Astrocyte of the spinal cord (primary cell): ENCODE measurements at places on chromosomes 7 and 10.
A peak's percentile ranks its signal among the peaks of the same experiment; 100 is the strongest.

- DNase-seq: peak; percentile 29
Observed at GRCh38 chr10:74419958-74420375, 268.9 kb downstream of the ADK start.

DNA sequence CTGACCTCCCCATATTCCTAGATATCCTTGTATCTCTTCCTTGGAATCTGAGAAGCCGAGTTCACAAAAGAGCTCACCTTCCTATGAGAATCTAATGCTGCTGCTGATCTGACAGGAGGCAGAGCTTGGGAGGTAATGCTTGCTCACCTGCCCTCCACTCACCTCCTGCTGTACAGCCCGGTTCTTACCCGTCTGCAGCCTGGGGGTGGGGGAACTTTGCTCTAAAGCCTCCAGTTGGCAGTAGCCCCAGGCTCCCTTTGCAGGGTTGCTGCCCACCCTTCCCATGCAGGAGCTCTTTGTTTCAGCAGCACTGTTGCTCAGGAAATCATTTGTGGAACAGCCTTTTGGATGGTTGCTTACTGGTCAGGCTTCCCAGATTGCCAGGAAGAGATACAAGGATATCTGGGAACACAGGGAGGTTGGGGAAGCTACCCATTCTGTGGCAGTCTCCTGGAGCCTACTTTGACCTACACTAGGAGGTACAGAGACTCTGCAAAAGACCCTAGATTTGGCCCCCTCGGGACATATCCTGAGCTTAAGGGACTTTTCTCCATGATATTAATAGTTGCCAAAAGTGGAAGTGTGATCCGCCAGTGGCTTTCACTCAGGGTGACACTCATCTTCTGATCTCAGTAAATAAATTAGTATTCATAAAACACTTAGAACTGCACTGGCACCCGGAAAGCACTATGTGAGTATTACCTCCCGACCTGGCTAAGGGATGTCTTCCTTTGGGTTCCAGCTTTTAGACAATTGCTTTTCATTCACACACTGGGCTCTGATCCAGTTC is 363.7 kb upstream of the PODXL start:
- no peak for DNase-seq

- DNase-seq: no peak
Observed at GRCh38 chr10:101120884-101121653, 10.0 kb upstream of the TLX1 start.

DNA sequence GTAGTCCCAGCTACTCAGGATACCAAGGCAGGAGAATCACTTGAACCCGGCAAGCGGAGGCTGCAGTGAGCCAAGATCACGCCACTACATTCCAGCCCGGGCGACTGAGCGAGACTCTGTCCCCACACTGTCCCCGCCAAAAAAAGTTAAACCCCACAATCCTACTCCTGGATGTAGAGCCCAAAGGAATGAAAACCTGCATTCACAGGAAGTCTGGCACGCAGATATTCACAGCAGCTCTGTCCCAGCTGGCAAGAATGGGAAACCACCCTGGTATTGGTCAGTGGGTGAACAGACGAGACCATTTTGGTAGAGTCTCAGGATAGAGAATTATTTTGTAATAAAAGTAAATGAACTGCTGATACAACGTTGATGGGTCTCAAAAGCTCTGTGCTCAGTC is 225.2 kb downstream of the MAD1L1 start:
- DNase-seq: no peak

DNA sequence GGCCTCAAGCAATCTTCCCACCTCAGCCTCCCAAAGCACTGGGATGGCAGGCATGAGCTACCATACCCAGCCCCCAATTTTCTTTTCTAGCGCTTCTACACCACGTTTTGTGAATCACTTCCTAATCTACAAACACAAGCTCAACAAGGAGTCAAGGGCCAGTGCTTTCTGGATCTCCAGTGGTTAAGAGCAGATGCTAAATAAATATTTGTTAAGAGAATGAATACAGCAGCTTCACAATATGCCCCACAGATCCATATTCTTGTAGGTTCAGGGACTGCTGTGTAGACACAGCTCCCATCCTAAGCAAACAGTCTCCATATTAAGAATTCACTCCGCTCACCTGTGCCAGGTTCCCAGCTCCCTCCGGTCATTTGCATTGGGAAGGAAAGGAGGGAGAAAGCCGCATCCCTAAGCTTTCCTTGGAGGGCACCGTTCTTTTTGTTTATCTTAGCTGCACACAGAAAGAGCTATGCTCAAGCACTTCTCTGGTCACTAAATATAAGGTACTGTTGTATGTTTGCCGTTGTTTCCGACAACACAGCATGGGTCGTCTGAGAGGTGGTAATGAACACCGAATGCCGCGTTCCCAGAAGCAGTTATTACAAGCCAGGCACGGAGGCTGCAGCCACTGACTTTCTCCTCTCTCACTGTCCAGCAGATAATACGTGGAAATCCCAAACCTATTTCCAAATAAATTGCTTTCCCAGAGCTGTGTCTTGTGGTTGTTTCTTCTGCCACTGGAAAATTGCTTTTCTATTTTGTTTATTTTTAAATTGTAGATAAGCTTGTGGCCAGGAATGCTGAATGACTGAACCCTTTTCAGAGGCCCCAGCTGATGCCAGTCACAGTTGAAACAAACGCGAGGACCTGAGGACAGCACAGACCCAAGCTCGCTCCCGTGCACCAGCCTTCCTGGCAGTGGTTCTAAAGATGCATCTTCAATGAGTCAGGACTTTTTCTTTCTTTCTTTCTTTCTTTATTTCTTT is 217.1 kb downstream of the PRPF18 start:
- DNase-seq: peak; percentile 30

GRCh38 chr10:5442065-5442989 is 30.0 kb downstream of the NET1 start:
- peak; percentile 64 for DNase-seq

GRCh38 chr10:62451611-62451975 is 77.4 kb downstream of the ZNF365 start:
- no peak for DNase-seq

- DNase-seq: no peak
Observed at GRCh38 chr7:98569691-98570337, 47.3 kb upstream of the NPTX2 start.

GRCh38 chr7:120404042-120404441 is 131.1 kb downstream of the KCND2 start:
- DNase-seq: peak; percentile 22

DNA sequence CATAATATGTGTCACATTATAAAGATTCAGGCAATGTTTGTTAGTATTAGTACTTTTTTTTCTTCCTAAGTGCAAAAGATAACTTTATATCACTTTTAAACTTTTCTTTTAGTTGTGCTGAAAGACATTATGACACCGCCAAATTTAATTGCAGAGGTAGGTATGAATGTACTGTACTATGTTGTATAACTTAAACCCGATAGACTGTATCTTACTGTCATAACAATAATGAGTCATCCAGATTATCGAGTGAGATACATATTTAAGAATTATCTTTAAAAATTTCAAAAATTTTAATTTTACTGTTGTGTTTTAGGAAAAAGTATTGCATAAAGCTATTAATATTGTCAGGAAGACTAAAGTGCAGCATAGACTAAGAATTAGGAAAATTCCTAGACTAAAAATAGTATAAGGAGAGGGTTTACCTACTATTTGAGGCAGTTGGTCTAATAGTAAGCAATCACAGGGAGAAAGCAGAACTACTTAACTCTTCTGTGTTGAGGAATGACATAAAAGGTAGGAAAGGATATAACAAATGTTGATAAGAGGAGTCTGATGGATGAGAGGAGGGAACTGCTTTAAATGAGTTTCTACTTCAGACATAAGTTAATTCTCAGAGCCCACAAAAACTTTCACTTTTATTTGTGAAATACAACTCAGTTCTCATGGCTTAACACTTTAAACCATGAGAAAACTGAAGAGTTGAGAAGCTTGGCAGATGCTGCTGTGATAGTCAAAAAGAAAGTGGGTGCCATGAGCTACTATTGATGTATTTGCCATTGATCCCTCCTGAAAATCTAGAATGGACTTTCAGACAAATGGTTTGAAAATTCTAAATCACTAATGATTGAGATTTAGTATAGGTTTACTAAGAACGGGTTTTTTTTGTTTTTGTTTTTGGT is 67.8 kb downstream of the PTEN start:
- no peak for DNase-seq

- DNase-seq: no peak
Observed at GRCh38 chr7:122595885-122596284, 103.0 kb downstream of the RNF133 start.

DNA sequence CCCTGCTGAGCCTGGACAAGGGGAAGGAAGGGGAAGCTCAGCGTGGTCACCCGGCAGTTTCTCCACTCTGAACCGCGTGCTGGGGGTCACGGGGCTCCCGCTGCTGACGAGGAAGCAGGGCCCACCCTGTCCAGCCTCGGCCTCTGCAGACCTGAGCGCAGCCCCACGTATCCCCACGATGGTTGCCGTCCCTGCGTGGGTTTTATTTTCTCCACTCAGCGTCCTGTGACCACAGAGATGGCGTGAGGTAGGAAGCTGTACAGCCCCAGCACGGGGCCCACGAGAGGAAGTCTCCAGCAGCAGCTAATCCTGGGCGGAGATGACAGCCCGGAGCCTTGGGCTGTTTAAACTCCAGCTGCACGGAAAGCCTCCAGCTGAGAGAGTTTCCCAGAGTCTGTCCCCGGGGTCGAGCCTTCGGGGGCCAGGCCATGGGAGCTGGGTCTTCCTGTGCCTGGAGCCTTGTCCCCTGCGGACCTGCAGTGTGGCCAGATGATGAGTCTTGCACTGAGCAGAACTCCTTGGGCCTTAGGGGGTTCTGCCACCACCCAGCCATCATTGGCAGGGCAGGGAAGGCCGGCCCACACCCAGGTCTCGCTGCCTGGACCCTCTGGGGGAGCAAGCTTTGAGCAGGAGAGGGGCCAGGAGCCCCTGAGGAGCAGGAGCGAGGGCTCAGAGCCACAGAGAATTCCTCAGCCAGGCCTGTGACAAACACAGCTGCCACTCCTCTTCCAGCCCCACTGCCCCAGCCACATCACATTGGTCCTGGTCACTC is 72.8 kb upstream of the FAM20C start:
- DNase-seq: peak; percentile 27

- DNase-seq: peak; percentile 71
Observed at GRCh38 chr7:104943502-104944343, 70.3 kb upstream of the KMT2E start.

DNA sequence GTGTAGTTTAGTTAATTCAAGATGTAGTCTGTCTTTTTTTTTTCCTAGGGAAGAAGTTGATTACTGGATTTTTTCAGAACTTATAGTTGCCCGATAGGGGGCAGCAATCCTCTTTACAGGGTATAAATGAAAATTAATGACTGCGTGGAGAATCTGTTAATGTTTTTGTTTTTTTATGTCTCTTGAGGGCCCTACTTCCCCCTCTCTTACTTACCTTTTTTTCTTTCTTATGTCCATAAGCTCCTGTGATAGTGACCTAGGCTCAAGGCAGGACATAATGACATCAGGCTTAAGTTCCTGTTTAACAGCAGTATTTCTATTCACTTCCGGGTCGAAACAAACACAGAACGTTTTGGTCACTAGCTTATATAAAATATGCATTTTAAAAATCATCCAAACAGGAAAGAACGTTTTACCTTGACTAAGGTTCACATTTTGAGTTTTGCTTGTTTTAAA is 18.8 kb downstream of the CDC123 start:
- peak; percentile 62 for DNase-seq

- DNase-seq: no peak
Observed at GRCh38 chr10:132162590-132163277, 24.0 kb upstream of the DPYSL4 start.

DNA sequence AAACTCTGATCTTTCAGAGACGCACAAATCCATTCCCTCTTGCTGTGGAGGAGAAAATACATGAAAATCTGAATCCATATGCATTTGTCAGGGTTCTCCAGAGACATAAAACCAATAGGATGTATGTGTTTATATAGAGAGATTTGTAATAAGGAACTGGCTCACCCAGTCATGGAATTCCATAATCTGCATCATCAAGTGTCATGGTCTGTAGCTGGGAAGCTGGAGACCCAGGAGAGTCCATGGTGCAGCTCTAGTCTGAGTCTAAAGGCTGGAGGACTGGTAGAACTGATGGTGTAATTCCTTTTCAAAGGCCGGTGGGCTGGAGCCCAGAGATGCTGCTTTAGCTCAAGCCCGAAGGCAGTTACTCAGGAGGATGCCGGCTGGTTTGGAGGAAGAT is 134.0 kb downstream of the TCF7L2 start:
- DNase-seq: no peak

DNA sequence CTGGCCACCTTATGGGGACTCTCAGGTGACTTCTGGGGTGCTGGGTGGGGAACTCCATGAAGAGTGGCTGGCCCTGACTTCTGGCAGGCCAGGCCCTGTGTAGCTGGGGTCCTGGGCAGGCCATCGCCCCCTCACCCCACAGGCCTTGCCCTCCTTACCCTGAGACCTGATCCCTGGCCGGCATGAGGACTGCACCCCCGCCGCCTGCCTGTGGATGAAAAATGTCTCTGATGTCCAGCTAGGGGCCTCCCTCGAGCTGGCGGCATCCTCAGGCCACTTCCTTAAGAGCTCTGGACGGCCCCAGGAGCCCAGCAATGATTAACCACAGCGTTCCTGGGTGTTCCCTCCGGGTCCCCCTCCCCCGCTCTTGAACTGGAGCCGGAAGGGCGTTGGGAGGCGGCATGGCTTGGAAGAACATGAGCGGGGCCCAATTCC is 31.8 kb upstream of the SHH start:
- no peak for DNase-seq

DNA sequence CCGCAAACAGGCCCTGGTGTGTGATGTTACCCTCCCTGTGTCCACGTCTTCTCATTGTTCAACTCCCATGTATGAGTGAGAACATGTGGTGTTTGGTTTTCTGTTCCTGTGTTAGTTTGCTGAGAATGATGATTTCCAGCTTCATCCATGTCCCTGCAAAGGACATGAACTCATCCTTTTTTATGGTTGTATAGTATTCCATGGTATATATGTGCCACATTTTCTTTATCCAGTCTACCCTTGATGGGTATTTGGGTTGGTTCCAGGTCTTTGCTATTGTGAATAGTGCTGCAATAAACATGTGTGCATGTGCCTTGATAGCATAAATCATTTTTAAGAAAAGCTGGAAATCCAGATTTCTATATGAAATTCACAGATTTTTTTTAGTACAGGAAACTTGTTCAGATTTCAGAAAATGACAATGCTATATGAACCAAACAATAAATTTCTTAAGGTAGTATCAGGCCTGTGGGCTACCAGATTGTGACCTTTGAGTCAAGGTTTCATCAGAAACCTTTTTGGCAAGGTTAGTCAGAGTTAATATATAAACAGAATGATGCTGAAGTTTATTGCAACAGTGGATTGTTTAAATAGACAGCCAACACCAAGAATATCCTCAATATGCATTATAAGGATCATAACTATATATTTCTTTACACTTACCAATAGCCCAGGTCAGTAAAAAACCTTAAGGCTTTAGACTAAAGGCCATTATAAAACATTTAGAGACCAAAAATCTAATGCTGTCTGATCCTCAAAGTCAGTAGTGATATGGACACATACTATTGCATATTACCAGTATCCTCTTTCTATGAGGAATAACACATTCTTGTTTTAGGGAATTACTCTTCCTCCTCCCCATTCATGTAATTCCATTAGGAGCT is 68.7 kb upstream of the PAPSS2 start:
- no peak for DNase-seq

- no peak for DNase-seq
Observed at GRCh38 chr7:30931161-30931928, 19.7 kb downstream of the AQP1 start.
